Esophagus (tissue), 2 donors: ENCODE measurements at places on chromosomes 5 and 9. TPM values are rescaled to one million over a fixed set of nuclear protein-coding genes. Genes with fewer than 3 reads are reported as not detected.

The PCDHA4 gene
- polyA plus RNA-seq = 0.02 TPM

The PTGES2 gene
- 59.0 TPM for polyA plus RNA-seq

The PDGFRB gene
- 9.6 TPM for polyA plus RNA-seq

The PCDHB15 gene
- polyA plus RNA-seq = 0.37 TPM

The PCSK5 gene
- polyA plus RNA-seq = 4.2 TPM
